ENCODE measurements at places on chromosomes 16 and 17.

DNA sequence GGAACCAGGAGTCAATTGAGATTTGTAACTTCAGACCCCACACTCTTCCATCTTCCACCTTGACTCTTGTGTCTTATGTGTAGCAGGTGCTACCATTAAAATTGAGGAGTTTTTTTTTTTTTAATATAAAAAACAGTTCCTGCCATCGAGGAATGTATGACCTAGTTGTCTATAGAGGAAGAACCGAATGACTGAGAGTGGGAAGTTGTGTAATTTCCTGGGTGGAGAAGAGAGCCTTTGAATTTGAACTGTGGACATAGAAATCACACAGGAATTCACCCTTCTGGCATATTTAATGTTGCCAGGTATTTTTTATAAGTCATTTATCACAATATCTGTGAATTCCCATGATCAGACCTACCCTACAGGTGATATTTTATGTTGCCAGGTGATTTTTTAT lies 22.0 kb downstream of the SP2 start:
- DNase-seq = peak; percentile 41

- peak; percentile 44 for DNase-seq
Observed at GRCh38 chr16:76265434-76266045, 11.7 kb upstream of the CNTNAP4 start.

DNA sequence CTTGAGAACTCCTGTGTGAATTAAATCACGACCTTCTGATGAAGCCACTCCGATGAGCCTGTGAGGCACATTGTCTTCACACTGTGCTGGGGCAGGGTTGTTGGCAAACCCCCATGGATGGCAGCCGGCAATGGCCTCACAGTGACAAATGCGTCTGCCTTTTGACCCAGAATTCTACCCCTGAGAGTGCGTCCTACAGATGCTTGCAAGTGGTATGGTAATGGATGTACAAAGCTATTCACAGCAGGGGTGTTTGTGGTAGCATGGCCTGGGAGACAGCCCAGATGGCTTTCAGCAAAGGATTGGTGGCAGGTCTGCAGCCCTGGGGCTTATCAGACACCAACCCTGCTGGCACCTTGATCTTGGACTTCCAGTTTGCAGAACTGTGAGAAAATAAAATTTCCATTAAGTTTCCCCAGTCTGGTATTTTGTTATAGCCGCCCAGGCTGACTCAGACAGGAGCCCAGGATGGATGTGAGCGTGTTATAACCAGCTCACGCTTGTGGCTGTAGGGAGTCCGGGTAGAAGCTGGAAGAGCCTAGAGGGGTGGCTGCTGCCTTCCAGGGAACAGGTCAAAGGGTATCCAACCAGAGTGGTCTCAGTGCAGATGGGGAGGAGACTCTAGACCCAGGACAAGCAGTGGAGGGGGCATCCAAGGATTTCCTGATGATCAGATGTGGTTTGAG lies 10.1 kb downstream of the AFMID start:
- DNase-seq = peak; percentile 58

DNA sequence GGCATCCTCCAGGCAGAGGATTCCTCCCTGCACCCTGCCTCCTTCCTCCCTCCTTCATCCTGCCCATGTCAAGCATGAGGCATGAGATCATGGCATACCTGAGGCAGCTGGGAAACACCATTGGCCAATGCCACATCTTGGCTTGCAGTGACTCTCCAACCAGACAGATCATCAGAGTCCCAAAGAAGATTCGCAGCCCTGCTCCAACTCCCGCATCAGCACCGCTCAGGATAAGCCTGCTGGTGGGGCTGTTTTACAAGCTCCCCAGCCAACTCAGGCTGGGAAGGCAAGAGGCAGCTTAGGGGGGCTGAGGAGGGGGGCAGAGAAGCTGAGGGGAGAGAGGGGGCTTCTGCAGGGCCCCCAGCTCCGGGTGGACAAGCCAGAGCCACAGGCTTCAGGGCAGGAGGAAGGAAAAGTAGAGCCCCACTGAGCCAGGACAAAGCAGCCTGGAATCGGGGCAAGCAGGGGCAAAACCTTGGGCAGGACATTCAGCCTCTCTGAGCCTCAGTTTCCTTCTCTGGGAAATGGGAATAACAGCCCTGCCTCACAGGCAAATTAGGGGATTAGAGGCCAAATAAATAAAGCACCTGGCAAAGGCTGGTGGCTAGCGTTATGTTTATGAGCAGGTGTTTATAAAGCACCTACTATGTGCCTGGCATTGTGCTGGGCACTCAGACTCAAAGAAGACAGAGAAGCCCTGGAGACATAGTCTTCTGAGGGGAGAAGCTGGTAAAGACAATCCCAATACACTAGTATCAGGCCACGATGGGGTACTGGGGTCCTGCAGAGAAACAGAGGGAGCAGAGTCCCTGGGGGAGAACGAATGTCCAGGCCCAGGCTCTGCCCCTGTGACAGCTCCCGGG lies 88.1 kb downstream of the GOSR1 start:
- DNase-seq = peak; percentile 57

DNA sequence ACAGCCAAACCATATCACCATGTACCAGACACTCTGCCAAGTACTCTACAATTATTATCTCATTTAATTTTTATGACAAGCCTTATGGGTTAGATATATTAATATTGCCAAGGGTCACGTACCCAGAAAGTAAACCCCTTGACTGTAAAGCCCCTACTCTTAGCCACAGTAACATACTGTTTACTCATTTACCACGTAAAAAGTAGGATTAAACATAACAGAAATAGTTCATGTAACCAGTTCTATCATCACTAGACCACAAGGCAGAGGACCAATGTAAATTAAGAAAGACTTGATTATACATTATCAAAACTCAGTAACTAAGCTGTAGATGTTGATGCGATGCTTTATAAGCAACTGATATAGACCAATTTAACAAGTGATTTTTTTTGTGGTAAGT lies 101.5 kb upstream of the CNTNAP4 start:
- no peak for DNase-seq

DNA sequence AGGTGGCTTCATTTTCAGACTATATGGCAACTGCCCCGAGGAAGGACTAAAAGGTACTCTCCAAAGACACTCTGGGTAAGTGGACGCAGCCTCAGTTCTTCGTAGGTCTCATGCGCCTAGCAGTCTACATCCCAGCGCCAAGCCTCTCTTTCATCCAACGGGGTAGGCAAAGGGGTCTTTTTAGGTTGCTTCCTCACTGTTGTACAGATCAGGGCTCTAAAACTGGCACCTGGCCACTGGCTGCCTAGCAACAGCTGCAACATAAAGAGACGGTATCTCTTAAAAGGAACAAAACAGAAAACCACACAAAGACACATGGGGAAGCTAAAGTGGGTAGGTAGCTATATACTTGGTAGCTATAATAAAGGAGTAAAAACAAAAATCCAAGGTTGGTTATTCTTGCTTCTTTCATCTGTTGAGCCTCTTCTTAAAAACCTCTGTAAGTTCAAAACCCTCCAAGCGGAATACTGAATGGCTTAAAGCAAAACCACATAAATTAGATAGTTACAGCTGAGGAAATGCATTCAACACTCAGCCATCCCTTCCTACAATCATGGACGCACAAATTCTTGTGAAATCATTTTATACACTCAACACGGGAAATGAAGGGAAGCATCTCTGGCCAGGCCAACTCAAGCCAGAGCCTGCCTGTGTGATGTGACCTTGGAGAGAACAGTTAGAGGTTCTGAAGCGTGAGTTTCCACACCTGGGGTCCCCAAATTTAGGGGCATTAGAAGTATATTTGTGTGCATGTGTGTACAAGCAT lies 22.7 kb downstream of the CYTH1 start:
- no peak for DNase-seq

DNA sequence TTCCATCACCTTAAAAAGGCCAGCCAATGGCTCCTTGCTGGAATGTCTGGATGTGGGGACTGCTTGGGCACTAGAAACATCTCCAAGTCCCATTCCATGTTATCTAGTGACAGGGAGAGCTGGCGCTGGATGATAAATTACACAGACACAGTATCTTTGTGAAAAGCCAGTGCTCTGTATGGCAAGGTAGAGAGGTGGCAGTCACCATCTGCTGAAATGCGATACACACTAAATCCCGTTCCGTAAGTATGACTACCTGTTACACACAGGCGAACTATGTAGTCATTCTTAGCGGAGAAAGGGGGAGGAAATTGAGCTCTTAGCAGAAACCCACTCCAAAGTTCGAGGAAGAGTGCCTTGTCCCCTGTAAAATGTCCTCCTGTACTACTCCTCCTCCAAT lies 81.0 kb upstream of the MYOCD start:
- DNase-seq = peak; percentile 8

Measured in epithelial cell of esophagus (primary cell).